ENCODE measurements at places on chromosomes 11 and 22.

DNA sequence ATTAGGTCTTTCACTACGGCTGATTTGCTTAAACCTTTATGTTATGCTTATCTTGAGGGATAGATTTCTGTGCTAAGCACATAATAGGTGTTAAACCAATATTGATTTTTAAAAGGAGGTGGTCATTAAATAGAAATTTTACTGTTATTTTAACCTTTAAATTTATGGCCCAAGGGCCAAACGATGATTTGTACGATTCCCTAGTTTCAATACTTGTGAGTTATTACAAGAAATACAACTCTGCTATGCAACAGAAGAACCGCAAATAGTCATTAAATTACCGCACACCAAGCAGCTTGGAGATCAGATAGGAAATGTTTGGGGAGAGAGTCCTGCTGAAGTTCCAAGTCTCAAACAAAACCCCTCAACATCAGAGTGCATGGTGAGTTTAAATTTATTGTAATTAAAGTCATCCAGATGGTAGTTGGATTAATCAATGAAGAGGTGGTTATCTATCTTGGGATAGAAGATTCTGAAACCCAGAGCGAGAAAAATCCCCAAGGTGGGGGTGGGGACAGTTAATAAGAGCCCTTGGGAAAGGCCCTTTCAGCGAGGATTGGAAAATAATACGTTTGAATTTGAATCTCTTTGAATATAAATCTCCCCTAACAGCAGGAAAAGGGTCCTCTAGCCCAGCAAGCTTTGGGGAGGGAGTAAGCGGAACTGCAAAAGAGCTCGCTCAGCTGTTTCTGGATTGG lies 805 bp upstream of the QSER1 start:
- DNase-seq = no peak

DNA sequence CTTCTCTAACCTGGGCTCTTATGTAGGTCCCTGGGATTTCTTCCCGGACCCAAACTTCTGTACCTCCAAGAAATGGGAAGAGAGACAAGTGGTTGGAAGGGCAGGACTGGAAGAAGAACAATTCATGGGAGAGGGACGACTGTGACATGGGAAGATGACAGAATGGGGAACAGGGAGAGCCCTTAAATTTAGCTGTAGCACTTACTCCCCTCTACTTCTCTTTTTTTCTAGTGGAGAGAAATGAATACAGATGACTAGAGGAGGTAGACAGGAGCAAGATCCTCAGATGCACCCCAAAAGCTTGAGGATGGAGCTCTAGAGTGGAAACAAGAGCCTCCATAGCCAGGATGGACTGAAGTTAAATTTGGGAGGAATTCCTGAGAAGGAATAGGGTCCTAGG lies 2.3 kb downstream of the RHOG start:
- DNase-seq = no peak

GRCh38 chr22:40507491-40507890 lies 129.0 kb downstream of the MRTFA start:
- DNase-seq = no peak

DNA sequence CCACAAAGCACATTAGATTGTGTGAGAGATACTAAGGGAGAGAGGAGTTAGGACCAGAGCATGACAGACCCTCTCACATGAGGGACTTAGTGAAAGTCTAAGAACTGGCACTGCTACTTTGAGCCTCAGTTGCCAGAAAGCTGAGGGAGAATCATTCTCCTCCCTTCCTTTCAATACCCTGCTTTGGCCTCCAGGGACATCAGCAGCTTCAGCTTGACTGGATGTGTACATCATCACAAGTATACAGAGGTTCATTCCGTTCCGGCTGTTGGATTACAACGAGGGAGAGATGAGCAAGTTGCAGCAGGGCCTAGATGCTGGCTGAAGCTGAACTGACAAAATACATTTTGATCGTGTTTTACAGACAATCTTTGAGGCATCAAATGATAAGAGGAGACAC lies 15.7 kb upstream of the ANO5 start:
- no peak for DNase-seq
